Fibroblast of skin of scalp (primary cell): ENCODE measurements at places on chromosomes 5 and 9.

DNA sequence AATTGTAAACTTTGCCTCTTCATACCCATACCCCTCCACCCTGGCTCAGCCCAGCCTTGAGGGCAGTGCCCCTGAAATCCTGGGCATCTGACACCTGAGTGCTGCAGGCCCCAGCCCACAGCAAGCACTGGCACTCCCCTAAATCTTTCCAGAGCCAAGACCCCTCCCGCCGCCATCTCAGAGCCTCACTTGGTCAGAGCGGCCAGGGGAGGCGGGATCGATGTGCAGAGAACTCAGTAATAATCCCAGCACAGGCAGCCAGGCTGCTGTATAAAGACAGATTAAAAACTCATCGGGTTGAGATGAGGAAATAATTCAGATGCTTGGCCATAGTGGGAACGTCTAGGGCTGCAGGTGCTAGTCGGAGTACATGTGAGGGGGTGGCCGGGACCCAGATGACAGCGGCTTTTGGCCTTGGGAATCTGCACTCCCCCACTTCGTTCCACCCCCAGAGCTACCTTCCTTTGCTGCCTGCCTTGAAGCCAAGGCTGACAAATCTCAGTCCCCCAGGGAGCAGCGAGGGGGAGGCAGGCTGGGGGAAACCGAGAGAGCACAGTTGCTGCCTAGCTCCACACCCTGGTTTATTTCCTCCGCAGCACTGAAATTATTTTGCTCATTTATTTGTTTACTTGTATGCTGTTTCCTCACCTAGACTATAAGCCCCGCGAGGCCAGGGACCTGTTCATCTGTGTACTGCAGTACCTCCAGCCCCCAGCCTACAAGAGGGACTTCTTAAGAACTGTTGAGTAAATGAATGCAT lies 19.5 kb upstream of the ARAP3 start:
- no peak for DNase-seq

DNA sequence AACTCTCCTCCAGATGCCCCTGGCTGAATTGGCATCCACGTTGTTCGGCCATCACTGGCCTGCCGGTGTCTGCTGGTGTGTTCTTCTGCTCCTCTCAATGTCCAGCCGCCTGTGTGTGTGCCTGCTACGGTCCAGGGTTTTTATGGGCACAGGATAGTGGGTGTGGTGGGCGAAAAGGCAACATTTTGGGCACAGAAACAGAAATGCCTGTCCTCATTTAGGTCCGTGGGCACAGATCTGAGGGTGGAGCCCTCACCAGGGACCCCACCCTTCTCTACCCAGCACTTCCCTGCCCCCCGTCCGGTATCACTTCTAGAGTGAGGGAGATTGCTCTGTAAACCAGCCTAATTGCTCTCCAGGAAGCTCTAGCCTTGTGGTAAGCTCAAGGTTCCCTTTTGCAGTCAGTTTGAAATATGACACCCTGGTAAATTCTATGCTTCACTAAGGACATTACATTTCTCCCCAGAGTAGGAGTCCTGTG lies 410.1 kb downstream of the MAT2B start:
- DNase-seq, result peak; percentile 11

GRCh38 chr9:98885575-98886295 lies 58.0 kb upstream of the COL15A1 start:
- DNase-seq, result no peak

GRCh38 chr5:10601246-10602030 lies 37.6 kb downstream of the ANKRD33B start:
- peak; percentile 93 for DNase-seq

DNA sequence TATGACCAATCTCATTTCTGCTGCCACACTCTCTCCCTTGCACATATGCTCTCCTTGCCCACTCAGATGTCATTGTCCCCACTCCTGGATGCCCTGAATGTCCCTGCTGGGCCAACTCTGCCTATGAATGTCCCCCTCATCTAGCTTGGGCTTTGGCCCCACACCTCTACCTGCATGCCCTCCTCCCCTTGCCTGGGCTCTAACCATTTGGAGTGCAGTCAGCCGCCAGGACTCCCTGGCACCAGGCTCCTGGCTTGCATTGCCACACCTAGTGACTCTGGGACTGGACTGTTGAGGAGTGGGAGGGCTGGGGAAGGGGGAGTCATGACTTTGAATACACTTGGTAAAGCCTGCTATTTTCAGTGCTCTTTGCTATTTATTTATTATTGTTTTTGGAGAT lies 41.6 kb upstream of the POMT1 start:
- no peak for DNase-seq

GRCh38 chr5:167792514-167792913 lies 498.9 kb upstream of the WWC1 start:
- DNase-seq, result no peak

GRCh38 chr5:167688341-167689130 lies 602.9 kb upstream of the WWC1 start:
- no peak for DNase-seq

- peak; percentile 2 for DNase-seq
Measured at GRCh38 chr5:76145945-76146344, 62.8 kb downstream of the SV2C start.

DNA sequence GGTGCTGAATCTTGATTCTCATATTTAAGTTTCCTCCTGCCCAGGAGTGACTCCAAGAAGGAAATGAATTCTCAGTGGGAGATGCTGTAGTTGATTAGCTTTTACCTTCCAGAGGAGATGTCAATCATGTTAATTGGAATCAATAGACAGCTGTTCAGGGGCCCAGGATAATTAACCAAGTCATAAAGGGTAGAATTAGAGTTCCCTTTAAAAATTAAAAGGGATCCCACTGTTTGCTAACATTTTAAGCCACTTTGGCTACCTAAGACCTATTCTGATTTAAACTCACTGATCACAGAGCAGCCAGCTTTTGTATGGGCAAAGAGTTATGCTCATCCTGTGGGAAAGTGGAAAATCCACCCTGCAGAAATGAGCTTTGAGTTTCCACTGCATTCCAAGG lies 249.6 kb downstream of the SLIT3 start:
- DNase-seq, result no peak

DNA sequence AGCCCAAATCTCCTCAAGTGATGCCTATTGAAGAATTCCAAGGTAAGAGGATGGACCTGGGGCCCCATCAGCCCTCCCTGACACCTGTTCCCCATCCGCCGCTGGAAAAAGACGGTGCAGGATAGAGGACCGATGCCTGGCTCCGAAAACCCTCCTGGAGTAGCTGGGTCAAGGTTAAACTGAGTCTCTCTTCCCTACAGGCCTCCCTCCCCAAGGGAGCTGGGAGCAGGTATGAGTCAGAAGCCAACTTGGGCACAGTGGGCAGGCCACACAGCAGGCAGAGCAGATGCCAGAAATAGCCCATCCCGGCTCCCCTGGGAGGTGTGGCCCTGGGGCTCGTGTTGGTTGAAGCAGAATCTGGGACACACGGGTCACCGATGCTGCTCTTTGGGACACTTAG lies 75.6 kb downstream of the NTNG2 start:
- DNase-seq, result no peak

DNA sequence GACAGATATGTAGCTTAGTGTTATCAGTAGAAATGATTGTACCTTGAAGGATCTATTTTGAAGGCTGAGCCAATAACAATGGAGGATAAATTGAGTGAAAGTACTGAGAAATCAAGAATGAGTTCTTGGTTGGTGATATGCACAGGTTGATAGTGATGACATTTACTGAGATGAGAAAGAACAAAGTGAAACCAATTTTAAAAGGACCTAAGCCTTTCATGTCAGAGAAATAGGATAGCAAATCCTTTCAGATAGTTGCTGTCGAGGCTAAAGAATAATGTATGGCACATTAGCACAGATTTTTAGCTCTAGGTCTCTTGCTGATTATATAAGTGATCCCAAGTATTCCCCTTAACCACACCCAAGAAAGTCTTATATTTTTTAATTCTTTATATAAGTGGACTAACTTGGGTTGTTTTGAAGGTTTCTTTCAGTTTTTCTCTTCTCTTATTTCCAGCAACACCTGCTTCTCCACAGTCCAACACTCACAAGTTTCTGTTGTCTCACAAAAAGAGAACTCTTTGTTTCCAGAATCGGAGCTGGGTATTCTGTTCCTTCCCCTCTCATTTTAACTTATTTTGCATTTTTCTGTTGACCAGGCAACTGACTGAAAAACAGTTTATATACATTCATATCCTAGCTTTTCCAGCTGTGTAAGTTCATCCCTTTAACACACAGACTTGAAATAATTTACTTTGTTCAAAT lies 286.9 kb upstream of the ATP10B start:
- no peak for DNase-seq

DNA sequence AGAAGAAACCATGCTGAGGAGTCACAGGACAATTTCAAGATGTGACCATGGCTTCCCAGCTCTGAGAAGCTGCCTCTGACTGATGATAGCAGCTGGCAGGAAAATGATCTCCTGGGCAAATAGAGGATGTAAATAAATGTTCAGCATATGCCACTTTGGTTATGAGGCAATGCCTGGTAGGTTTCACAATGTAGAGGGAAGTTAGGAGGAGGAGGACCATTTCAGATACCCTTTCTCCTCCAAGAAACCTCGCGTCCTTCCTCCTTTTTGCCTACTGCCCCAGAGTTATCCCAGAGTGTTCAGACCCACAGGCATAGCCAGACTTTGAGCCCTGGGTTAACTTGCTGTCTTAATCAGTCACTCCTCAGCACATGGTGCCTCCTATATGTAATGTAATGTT lies 541.6 kb upstream of the DAP start:
- DNase-seq, result no peak

DNA sequence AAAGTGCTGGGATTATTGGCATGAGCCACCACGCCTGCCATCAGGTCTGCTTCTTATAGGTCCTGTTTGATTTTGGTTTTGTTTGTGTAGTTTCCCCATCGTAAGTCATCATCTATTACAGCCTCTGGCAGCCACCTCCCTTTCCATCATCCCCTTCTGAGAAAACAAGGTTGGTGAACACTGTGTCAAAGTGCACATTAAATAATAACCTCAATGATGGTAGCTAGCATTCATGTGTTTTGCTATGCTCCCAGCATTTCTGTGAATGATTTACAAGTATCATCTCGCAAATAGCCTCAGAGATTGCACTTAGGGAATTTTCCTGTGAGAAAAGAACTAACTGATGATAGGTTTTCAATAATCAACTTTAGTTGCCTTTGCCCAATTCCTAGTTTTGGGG lies 9.9 kb downstream of the PRUNE2 start:
- no peak for DNase-seq

GRCh38 chr5:66854416-66854815 lies 258.2 kb downstream of the MAST4 start:
- no peak for DNase-seq

- DNase-seq, result no peak
Measured at GRCh38 chr5:136047858-136048257, 19.1 kb downstream of the TGFBI start.

- DNase-seq, result no peak
Measured at GRCh38 chr9:97558701-97559101, 57.2 kb downstream of the TMOD1 start.

GRCh38 chr5:150612405-150612804 lies 28.1 kb upstream of the SYNPO start:
- DNase-seq, result no peak

DNA sequence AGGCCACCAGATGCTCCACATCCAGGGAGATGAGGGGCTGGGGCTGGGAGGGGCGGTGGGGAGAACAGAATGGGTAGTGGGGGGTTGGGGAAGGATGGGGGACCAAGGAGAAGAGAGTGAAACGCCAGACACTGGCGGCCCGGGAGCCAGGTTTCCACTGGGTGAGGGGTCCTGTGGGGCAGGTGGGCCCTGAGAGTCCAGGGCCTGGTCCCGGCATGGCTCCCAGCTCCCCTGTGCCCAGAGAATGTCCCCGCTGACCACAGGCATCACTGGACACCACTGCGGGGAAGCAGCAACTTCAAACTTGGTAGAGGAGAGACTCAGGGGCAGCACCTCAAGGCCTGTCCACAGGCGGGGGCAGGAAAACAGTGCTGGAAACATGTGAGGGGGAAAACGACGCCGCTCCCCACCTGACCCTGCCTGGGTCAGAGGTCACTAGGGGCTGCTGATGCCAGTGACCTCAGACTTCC lies 13.2 kb downstream of the NINJ1 start:
- no peak for DNase-seq

GRCh38 chr5:170355601-170356098 lies 33.5 kb downstream of the KCNMB1 start:
- DNase-seq, result no peak

- peak; percentile 60 for DNase-seq
Measured at GRCh38 chr5:125798307-125798706, 624.9 kb upstream of the GRAMD2B start.

DNA sequence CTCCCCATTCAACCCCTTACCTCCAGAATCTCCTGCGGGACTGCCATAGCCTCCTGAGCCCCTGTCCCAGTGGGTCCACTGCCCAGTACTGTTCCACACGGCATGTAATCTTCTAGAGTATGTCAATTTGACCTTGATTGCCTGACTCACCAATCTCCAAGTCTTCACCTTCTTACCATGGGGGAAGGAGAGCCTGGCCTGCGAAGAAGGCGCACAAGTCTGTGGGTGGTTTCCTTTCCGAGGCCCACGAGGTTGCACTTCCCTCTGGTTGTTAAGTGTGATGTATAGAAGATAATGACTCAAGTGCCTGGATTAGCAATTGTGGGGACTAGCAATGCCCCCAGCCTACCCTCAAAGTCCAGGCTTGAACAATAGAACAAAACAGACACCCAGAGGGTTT lies 8.1 kb upstream of the TENT4A start:
- no peak for DNase-seq

DNA sequence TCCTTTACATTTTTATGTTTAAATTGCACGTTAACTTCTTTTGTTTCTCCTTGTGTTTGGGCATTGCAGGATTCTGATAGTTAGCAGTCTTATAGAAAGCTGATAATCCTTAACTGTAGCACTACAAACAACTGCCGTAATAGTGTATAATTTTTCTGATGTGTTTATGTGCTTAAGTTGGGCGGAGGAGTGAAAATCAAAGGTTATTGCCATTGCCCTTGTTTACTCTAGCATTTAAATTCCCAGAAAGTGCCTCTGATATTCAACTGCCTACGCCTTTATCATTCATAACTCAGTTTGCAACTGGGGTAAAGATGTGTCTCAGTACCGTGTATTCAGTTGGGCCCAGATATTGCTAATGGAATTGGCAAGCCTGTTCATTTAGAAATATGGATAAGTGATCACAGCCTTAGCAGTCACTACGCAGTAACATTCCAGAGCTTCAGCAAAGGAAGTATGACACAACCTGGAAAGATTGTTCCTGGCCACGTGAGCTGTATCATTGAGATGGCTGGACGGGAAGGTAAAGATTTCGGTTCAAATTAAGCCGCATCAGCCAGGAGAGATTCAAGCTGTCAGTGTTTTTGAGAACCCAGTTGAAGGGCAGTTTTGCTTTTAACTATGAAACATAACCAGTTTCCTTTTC lies 28.1 kb upstream of the LRRTM2 start:
- DNase-seq, result peak; percentile 37

- DNase-seq, result no peak
Measured at GRCh38 chr9:114861922-114862605, 56.2 kb upstream of the TNFSF15 start.

DNA sequence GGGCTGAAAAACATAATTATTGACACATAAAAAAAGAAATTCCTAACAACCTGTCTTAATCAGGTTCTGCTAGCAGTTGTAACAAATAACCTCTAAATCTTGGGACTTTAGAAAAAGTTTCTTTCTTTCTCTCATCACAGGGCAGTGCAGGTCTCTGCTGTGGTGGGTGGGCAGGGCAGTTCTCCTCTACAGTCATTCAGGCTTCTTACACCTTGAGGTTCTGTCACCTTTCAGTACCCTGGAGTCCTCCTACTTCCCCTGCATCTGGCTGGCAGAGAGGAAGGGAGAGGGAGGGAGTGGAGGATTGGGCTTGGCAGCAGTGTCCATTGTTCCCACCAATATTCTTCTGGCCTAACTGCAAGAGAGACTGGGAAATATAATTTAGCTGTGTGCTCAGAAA lies 112.2 kb upstream of the ANKRD55 start:
- no peak for DNase-seq

GRCh38 chr5:98755406-98755805 lies 18.1 kb upstream of the RGMB start:
- DNase-seq, result peak; percentile 79
